ENCODE measurements at places on chromosomes 2 and 18.

DNA sequence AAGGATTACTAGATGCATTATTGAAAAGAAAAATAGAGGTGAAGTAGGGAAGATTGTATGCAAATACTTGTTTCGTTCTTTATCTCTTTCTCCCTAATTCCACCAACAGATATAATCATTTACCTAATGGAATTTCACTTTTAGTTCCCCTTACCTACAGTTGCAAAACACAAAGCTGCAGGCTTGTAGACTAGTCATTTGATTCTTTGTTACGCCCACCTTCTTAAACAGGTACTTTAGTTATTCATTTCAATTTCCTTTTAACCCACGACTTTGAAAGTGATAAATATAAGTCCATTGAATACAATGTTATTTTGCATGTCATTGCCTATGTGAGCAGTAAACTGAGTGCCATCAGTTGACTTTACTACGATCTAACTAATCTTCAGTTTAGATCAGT lies 3.9 kb upstream of the HRH4 start:
- DNase-seq: no peak

GRCh38 chr18:50465211-50466153 lies 90.6 kb downstream of the SKA1 start:
- no peak for DNase-seq

GRCh38 chr2:155393406-155393805 lies 694.9 kb downstream of the KCNJ3 start:
- no peak for DNase-seq

DNA sequence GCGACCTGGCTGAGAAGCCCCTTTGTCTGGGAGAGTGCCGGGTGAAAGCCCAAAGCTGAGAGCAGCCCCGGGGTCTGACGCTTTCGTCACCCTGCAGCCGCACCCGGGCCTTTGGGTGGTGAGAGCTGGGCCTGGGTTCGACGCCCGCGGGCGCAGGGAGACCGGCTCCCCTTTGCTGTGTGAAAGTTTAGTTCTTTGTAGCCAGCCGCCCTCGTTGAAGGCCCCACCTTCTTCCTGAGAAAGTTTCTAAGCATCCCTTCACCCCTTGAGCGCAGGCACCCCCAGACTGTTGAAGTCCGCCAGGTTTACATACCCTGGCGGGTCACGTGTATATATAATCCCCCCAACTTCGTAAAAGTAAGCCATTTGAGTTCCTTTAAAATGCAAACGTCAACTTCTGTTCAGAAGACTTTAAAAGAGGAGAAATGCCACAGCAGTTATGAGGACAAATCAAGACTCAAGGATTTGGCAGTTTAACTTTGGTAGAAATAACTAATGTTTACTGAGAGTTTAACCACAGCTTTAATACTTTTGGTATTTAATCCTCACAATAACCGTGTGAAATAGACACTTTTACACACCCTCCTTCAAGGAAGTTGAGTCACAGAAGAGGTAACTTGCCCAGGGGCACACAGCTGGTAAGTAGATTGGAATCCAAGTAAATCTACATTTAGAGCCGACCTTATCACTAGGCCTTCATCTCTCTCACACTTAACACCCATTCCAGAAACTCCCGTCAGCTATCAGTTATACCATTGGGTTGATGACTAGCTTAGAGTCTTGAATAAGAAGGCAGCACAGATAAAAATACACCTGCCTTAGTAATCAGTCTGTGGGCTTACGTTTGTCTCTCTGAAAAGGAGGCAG lies 1.1 kb upstream of the MBOAT2 start:
- DNase-seq: peak; percentile 38

GRCh38 chr2:204299766-204300165 lies 245.5 kb upstream of the PARD3B start:
- no peak for DNase-seq

DNA sequence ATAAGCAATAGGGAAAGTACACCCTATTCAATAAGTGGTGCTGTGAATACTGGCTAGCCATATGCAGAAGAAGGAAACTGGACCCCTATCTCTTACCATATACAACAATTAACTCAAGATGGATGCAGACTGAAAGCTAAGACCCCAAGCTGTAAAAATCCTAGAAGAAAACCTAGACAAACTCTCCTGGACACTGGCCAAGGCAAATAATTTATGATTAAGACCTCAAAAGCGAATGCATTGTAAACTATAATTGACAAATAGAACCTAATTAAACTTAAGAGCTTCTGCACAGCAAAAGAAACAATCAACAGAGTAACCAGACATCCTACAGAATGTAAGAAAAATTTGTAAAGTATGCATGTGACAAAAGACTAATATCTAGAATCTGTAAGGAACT lies 41.1 kb upstream of the ASXL3 start:
- no peak for DNase-seq

DNA sequence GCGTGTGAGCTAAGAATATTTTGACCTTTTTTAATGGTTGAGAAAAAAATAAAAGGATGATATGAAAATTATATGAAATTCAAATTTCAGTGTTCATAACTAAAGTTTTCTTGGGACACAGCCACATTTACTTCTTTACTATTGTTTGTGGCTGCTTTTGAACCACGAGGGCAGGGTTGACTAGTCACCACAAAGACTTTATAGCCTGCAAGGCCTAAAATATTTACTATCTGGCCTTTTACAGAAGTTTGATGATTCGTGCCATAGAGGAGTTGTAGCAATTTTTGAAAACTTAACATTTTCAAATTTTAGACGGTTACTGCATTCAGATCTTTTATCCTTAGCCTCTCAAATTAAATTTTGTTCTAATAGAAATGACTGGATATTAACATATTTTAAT lies 69.9 kb downstream of the LIMS1 start:
- DNase-seq: no peak

DNA sequence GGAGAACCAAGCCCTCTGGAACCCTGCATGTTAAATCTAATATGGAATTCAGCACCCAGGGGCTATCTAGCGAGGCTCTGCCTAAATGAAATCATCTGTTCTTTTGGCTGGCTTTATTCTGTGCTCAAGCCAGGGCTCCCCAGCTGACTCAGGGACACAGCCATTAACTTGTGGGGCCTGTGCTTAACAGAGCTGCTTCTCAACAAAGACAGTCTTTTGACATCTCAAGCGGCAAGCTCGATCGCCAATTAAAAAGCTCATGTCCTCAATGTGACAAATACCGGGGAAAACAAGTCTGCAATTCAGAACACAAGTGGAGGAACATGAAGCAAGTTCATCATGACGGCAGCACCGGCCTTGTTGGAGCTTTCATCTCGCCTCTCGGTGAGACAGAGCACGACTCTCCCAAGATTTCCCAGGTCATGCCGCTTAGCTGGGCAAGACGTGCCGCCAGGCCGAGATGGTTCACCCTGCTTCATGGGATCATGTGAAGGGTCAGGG lies 64.9 kb downstream of the KLHL29 start:
- DNase-seq: no peak

- no peak for DNase-seq
These were observed 125.8 kb downstream of the MEIS1 start for GRCh38 chr2:66560683-66561082.

DNA sequence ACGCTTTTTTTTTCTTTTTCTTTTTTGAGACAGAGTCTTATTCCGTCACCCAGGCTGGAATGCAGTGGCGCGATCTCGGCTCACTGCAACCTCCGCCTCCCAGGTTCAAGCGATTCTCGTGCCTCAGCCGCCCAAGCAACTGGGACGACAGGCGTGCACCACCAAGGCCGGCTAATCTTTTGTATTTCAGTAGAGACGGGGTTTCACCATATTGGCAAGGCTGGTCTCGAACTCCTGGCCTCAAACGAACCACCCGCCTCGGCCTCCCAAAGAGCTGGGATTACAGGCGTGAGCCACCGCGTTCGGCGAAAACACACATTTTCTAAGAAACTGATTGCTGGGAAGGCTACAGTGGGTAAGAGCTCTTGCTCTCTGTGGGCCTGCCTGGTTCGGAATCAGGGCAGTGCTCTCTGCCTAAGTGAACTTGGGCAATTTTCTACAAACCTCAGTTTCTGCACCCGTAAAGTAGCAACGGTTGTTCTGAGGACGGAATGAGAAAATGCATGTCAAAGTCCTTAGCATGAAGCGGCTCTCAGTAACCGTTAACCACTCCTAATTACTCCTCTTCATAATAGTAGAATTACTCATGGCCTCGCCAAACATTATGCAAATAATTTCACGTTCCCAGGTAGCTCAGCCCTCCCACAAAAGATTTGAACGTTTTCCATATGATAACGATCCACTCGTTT lies 1.0 kb upstream of the PMAIP1 start:
- DNase-seq: no peak

GRCh38 chr2:150944315-150944714 lies 317.3 kb downstream of the RBM43 start:
- no peak for DNase-seq

GRCh38 chr2:197281421-197281820 lies 29.2 kb downstream of the ANKRD44 start:
- DNase-seq: no peak

GRCh38 chr2:115650827-115651226 lies 1208.4 kb downstream of the DPP10 start:
- DNase-seq: no peak

GRCh38 chr2:235749121-235749770 lies 255.4 kb downstream of the AGAP1 start:
- DNase-seq: no peak

DNA sequence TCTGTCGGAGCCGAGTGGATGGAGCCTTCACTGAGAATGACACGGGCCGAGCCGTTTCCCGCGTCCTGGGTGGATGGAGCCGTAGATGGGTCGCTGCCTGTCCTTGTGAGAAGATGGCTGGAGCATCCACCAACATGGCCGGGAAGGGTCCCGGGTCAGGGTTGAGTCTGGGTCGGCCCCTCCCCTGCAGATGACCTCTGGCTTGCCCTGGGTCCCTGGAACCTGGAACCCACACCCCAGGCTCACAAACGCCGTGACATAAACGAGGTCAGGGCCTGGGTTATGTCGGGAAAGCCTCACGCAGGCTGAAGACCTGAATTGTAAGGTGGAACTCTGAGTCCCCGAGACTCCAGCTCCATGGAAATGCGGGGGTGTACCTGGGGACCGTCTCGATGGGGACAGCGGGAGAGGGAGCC lies 94.9 kb downstream of the NFATC1 start:
- DNase-seq: no peak

DNA sequence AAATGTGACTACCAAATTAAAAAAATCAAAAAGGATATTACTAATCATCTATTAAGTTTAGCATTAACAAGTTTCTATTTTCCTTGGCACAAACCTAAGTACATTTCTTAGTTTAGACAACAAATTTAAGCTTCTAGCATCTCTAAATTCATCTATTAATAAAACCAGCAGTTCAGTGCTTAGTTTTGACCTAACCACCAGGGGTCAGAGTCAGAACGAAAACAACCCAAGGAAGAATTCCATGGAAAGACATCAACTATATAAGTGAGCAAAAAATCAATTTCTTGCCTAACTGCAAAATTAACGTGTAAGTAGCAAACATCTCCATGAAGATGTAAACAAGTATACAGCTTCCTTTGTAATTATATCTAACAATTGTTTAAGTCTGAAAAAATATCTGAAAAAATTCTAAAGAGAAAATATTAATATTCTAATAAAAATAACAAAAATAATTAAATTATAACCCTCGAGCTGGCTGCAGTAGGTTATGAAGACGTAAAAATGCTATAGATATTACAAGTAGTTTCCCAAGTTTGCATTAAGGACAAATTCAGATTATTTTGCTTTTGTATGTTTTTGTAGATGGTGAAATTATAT lies 83.7 kb downstream of the CERKL start:
- no peak for DNase-seq

DNA sequence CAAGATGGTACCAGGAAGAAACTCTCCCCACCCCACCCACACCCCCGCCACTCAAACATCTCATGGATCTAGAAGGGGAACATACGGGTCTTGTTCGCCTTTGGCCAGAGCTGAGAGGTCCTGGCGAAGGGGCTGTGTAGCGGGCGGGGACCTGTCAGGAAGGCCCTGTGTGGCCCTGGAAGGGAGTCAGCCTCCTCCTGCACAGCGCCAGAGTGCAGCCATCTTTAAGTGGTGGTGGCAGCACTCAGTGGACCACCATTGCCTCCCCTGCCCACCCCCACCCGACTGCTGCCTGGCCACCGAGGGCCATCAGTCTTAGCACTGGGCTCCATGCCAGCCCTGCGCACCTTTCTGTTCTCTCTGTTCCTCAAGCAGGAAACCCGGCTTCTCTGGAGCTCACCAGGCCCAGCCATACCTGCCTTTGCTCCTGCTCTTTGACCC lies 11.6 kb upstream of the FAHD2A start:
- no peak for DNase-seq

All from activated CD4-positive, alpha-beta T cell treated with anti-CD3 and anti-CD28 coated beads for 36 hours (primary cell).